NB4 (cell line): ENCODE measurements at places on chromosomes 4 and X.

DNA sequence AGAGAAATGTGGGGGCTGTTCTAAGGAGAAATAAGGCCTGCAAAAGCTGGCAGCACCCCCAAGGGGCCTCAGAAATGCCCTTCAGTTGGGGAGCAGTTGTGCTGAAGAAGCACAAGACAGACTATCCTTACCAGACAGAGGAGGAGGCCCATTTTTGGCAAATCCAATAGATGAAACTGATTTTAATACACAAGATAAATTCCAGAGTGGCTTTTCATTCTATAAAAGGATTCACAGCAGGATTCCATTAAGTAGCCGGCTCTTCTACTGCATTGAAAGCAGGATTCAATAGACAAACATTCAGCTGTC is 8.1 kb downstream of the SEPTIN6 start:
- peak; percentile 21 for DNase-seq

- DNase-seq, result no peak
Observed at GRCh38 chr4:168655182-168655581, 158.3 kb downstream of the PALLD start.

DNA sequence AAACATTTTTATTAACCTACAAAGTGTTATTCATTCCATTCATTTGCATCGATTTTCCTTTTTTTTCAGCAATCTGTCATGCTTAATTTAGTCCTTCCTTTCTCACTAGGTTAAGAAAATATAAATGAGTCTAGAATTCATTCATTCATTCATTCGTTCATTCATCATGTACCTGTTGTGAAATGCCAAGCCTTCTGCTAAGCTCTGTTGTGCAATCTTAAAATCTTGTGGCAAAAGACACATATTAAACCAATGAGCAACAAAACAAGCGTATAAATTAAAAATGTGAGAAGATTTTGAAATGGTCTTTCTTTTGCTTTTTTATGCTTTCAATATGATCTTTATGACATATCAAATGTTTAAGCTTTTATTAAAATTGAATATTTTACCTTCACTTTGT is 88.6 kb upstream of the MAD2L1 start:
- DNase-seq, result no peak

- DNase-seq, result no peak
Observed at GRCh38 chrX:18537068-18537467, 111.7 kb downstream of the CDKL5 start.

DNA sequence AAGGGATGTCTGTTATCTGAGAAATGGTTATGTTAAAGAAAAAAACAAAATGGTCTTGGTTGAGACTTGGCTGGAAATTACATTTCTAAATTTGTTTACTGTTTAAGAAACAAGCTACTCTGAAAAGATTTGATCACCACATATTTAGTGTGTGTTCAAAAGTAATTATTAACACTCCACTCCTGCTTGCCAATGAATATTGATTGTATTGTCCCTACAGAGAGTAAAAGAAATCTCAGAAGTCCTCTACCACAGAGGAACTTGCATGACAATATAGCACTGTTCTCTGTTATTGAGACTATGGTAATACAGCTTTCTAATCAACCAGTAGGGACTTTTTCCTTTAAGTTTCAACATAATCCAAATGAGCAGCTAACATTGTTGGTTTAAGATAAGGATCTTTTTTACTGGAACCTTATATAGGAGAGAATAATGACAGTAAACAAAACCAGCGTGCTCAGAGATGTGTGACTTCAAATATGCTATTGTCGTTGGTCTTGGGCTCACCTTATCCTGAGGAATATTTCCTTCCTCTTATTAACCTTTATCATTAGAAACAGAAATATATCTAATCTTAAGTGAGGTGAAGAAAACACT is 47.6 kb downstream of the CXCL13 start:
- DNase-seq, result no peak
